Activated CD4-positive, alpha-beta T cell treated with anti-CD3 and anti-CD28 coated beads, Interleukin-2, amount 10 ng/mL, durations not matched to agents 24 days and 14 days (primary cell): ENCODE measurements at places on chromosomes 16 and 17.

GRCh38 chr16:68041783-68042182 is 18.7 kb downstream of the DUS2 start:
- no peak overlapping the region for H3K27ac ChIP-seq
- H3K36me3 ChIP-seq, result peaks cover 26% of the 10 kb centered on the region
- H3K4me3 ChIP-seq, result no peak overlapping the region
- H3K4me1 ChIP-seq, result peaks cover 16% of the 10 kb centered on the region

DNA sequence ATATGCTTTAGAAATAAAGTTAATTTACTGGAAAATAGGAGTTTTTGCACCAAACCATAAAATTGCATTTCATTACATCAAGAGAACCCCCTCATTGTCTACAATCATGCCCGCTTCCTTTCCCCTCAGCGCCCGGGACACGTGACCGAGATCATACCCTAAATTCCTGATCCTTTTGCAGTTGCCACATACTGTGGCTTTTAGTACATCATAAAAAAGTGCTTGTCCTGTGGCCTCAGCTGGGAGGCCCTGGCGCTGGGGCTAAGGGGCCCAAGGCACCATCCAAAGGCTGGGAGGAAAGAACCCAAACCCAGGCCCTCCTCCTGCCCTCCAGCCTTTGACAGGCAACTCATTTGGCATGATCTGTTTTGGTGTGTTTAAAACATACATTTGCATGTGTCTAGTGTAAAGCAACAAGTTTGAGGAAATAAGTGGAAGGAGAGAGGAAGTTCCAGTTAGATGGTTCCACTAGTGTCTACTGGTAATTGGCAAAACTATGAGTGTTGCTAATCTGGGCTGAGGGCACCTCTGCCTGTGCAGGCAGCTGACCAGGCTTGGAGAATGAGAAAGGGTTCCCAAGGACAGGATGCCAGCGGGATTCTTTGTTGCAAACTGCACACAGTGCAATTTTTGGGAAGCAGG is 6.0 kb downstream of the CDK5R1 start:
- no peaks in the 10 kb centered on the region for H3K27me3 ChIP-seq
- peaks cover 23% of the 10 kb centered on the region for H3K36me3 ChIP-seq
- peaks cover 41% of the 10 kb centered on the region for H3K4me1 ChIP-seq
- no peak for DNase-seq

DNA sequence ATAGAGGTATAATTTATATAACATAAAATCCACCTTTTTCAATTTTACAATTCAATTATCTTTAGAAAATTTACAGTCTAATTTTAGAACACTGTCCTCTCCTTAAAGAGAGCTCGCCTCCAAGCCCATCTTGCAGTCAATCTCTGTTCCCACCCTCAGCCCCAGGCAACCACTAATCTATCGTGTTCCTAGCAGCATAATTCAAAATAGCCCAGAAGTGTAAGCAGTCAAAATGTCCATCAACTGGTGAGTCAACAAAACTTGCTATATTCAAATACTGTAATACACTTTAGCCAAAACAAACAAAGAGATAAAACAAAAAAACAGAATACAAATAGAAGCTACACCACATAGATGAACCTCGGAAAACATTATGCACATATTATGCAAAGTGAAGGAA is 1006.8 kb upstream of the EEF2KMT start:
- no peak overlapping the region for H3K27ac ChIP-seq
- no peak overlapping the region for H3K4me3 ChIP-seq
- no peaks in the 10 kb centered on the region for H3K27me3 ChIP-seq
- no peaks in the 10 kb centered on the region for H3K36me3 ChIP-seq
- DNase-seq, result no peak

DNA sequence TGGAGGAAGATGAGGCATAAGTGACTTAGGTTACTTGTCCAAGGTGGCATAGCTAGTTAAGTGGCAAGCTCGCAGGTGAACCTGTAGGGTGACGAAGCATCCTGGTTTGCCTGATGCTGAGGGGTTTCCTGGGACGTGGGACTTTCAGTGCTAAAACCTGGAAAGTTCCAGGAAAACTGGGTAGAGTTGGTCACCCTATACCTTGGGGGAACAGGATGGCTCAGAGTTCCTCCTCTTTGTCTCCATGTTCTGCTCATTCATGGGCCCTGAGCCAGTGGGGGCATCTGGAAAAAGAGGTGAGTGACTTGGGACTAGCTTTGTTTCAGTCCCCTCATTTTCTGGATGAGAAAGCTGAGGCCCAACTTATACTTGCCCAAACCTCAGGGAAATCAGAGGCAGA is 268.0 kb upstream of the N4BP1 start:
- no peaks in the 10 kb centered on the region for H3K27me3 ChIP-seq
- no peak overlapping the region for H3K4me3 ChIP-seq
- no peaks in the 10 kb centered on the region for H3K36me3 ChIP-seq
- H3K4me1 ChIP-seq, result no peaks in the 10 kb centered on the region
- H3K27ac ChIP-seq, result no peak overlapping the region

GRCh38 chr17:38418693-38419507 is 9.4 kb upstream of the ARHGAP23 start:
- DNase-seq, result no peak
- H3K4me1 ChIP-seq, result peaks cover 9% of the 10 kb centered on the region
- H3K27me3 ChIP-seq, result peaks cover 50% of the 10 kb centered on the region

DNA sequence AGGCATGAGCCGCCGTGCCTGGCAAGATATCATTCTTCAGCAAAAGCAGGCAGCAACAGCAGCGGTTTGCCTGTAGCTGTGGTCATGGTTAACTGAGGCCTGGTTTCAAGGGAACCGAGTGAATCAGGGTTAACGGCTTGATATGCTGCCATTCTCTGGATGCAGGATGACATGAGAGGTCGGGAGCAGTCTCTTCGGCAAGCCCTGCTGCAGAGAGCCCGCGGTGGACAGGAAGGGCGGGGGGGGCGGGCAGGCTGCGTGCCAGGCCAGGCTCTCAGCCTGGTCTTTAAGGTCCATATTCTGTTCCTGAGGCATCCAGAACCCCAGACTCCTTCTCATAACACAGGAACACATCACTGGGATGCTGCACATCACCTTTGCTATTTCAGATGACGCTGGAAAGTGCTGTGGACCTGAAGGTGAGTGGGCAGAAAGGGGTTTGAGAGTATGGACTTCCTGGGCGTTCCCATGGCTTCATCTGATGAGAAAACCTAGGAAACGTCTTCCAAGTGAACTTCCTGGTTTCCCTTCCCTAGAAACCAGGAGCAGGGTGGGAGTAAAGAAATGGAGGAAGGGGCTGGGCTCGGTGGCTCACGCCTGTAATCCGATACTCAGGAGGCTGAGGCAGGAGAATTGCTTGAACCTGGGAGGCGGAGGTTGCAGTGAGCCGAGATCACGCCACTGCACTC is 165.6 kb upstream of the RPH3AL start:
- H3K27ac ChIP-seq, result peak overlapping the region; percentile 11
- DNase-seq, result no peak
- no peak overlapping the region for H3K4me3 ChIP-seq
- peaks cover 19% of the 10 kb centered on the region for H3K36me3 ChIP-seq
- H3K27me3 ChIP-seq, result no peaks in the 10 kb centered on the region
- H3K4me1 ChIP-seq, result peaks cover 7% of the 10 kb centered on the region

DNA sequence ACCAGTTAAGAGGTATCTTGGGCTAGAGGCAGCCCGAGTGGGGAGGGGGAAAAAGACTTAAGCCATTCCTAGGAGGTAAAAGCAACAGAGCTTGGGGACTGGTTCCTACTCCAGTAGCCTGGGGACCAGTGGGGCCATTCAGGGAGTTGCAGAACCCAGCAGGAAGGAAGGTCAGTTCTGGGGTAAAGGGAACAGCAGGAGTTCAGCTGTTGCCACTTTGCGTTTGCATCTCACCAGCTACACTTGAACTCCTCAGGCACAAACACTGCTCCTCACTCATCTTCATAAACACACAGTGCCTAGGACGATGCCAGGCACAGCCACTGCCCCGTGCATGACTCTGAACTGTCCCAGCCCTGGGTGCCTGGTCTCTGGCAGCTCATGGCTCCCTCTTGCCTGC is 4.0 kb downstream of the HAP1 start:
- DNase-seq, result no peak
- H3K4me3 ChIP-seq, result no peak overlapping the region
- no peak overlapping the region for H3K27ac ChIP-seq
- no peaks in the 10 kb centered on the region for H3K36me3 ChIP-seq
- peaks cover 6% of the 10 kb centered on the region for H3K4me1 ChIP-seq
- H3K27me3 ChIP-seq, result peaks cover 35% of the 10 kb centered on the region

DNA sequence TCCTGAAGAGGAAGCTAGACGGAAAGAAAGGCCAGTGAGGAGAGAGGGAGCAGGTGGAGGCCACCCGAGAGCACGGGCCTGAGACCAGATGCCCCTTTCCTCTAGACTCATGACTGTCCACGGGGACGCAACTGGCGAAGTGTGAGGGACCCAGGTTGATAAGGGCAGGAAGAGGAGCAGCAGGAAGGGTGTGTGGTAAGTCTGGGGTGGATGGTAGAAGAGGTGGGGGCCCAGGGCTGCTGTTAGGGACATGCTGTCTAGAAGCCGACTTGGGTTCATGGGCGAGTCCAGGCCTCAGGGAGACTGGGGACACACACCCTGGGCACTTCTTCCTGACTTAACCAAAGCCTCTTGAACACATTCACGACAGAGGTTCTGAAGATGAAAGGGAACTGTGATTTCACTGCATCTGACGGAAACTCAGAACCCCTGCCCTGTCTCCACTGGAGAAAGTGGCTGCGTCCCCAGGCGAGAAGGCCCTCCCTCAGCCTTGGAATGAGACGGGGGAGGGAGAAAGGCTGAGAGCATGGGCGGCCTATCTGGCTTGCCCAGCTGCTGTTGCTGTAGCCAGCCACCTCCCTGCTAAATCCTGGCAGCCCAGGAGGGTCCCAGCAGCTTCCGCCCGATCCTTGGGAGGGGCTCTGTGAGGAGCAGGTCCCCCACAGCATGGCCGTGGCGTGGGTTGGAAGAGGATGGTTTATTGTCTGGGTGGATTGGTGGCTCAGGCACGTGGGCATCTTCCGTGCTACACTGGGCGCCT is 6.0 kb downstream of the HIC1 start:
- H3K4me1 ChIP-seq, result peaks cover 40% of the 10 kb centered on the region
- no peaks in the 10 kb centered on the region for H3K27me3 ChIP-seq
- no peak for DNase-seq
- peak overlapping the region; percentile 85 for H3K27ac ChIP-seq
- peak overlapping the region; percentile 85 for H3K4me3 ChIP-seq
- H3K36me3 ChIP-seq, result peaks cover 47% of the 10 kb centered on the region

GRCh38 chr17:21037117-21037803 is 5.6 kb downstream of the USP22 start:
- H3K36me3 ChIP-seq, result peaks cover 41% of the 10 kb centered on the region
- H3K27ac ChIP-seq, result no peak overlapping the region
- peaks cover 59% of the 10 kb centered on the region for H3K4me1 ChIP-seq

- no peaks in the 10 kb centered on the region for H3K4me1 ChIP-seq
- H3K4me3 ChIP-seq, result no peak overlapping the region
- H3K27ac ChIP-seq, result no peak overlapping the region
Measured at GRCh38 chr17:2736956-2737355, 12.5 kb downstream of the CCDC92B start.

DNA sequence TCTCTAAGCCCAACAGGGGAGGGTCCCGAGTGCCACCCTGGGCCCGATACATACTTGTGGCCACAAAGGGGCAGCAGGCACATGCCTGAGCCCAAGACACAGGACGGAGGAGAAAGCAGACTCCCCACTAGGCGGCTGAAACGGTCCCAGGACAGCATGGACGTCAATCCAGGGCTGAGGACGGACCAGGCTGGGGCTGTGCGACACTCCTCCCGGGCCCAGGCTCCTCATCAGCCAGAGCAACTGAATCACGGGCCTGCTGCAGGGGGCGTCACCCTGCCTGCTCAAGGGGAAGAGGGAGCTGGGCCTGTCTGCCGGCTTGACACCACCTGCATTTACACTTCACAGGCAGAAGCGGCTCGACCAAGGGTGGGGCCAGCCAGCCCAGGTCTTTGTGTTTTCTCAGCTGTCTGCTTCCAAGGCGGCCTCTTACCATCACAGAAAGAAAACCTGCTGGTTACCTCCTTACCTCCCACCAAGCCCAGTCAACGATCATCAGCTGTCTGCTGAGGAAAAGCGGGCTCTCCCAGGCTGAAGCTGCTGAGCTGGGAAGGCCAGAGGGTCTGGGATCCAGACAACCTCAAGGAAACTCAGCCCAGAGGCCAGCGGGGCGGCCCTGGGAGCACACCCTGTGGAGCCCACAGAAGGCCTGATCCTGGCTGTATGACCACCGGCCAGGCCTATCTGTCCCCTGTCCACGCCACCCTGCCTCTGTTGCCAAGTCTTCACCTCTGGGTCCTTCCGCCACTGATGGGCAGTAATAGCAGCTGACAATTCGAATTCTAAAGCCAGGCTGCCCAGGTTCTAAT is 26.4 kb downstream of the KIFC3 start:
- no peaks in the 10 kb centered on the region for H3K27me3 ChIP-seq
- H3K4me1 ChIP-seq, result no peaks in the 10 kb centered on the region
- DNase-seq, result no peak
- no peak overlapping the region for H3K27ac ChIP-seq

GRCh38 chr16:79714440-79714839 is 113.9 kb upstream of the MAF start:
- no peak overlapping the region for H3K4me3 ChIP-seq
- peaks cover 2% of the 10 kb centered on the region for H3K36me3 ChIP-seq
- peaks cover 17% of the 10 kb centered on the region for H3K4me1 ChIP-seq
- DNase-seq, result no peak
- no peak overlapping the region for H3K27ac ChIP-seq
- peaks cover 2% of the 10 kb centered on the region for H3K27me3 ChIP-seq

GRCh38 chr16:72072514-72073342 is 9.7 kb downstream of the HPR start:
- no peak overlapping the region for H3K4me3 ChIP-seq
- no peaks in the 10 kb centered on the region for H3K36me3 ChIP-seq
- no peaks in the 10 kb centered on the region for H3K27me3 ChIP-seq
- no peak for DNase-seq
- no peaks in the 10 kb centered on the region for H3K4me1 ChIP-seq

DNA sequence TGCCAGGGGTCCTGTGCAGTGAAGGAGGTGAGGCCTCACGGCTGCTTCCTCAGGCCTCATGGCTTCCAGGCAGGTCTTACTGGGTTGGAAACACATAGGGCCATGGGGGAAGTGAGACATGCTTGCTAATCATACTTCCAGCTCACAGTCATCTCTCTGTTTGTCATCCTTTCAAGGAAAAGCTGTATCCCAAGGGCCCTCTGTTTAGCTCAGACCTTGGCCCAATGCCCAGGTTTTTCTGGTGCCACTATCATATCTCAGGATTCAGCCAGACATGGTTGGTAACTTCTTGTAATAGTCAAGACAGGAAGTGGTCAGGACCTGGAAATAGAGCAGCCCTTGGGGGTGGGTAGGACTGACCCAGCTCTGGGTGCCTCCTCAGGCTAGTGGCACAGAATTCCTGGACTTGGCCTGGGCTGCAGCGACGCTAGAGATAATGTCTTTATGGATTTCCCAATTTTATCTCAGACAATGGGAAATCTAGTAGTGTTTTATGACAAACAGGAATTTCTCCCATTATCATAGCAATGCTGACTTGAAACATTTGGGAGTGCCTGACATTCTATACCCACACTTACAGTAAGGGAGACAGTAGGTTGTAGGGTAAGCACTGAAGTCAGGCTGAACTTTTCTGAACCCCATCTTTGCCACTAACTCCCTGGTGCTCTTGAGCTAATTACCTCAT is 13.5 kb upstream of the ITGB3 start:
- DNase-seq, result no peak
- H3K4me3 ChIP-seq, result no peak overlapping the region
- peaks cover 6% of the 10 kb centered on the region for H3K4me1 ChIP-seq
- H3K27ac ChIP-seq, result no peak overlapping the region
